ENCODE measurements at places on chromosomes 1 and 21.

GRCh38 chr21:35217504-35218060 lies 168.5 kb upstream of the RUNX1 start:
- no peak for DNase-seq

DNA sequence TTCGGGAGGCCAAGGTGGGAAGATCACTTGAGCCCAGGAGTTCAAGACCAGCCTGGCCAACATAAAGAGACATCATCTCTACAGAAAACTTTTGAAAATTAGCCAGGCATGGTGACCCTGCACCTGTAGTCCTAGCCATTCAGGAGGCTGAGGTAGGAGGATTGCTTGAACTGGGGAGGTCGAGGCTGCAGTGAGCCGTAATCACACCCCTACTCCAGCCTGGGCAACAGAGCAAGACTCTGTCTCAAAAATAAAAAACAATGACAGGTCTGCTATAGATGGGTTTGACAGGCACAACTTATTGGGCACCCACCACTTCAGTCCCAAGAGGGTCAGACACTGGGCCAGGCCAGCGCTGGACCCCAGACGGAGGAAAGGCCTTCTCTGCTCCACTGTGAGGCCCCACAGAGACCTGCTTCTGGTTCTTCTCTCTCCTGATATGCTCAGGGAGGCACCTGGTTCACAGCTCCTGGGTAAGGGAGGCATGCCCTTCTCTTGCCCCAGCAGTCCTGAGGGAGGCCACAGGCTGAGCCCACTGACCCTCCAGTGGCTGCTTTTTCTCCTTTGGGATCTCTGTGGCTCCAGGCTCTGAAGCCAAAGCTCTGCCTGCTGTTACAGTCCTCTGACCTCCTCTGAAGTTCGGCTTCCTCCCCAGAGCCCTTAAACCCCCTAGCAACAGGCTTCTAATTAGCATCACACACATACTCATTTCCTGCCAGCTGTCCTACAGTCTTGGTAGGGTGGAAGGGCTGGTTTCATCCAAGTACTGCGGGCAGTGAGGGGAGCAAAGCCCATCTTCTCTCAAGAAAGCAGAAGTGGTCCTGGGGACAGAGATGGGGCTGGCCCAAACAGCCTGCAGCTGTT lies 14.4 kb downstream of the S100A16 start:
- no peak for DNase-seq

DNA sequence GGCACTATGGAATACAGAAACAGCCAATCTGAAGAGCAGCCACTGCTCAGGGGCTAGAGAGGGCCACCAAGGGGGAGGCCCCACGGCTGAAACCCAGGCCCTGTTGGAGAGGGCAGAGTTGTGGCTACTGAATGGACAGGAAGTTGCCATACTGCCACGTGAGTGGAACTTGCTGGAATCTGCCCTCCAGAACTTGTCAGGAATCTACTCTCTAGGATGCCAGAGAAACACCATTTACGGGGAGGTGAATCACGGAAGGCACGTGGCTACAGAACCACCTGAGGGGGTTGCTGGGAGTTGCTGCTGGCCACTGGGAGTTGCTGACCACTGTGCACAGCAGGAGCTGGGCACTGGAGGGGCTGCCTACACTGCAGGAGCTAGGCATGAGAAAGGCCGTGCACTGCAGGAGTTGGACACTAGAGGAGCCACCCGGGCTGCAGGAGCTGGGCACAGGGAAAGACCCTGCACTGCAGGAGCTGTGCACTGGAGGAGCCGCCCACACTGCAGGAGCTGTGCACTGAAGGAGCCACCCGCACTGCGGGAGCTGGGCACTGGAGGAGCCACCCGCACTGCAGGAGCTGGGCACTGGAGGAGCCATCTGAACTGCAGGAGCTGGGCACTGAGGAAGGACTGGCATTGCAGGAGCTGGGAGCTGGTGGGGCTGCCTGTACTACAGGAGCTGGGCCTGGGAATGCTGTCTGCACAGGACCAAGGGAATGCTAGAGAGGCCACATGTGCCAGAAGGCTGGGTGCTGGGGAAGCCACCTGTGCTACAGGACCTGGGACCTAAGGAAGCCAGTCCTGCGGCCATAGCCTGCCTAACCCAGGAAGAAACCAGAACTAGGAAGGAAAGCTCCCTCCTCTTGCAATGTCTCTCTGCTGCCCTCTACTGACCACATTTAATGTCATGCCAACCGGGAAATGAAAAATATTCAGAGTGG lies 343.4 kb downstream of the MATN1 start:
- DNase-seq: no peak

- DNase-seq: no peak
Measured at GRCh38 chr1:11339346-11340232, 66.6 kb downstream of the UBIAD1 start.
